NCI-H748 treated with DMSO at 0.1 percent for 48 hours (cell line): ENCODE measurements at places on chromosomes 3 and 15.
A peak's percentile ranks its signal among the peaks of the same experiment; 100 is the strongest.

GRCh38 chr3:151476344-151477018 is 15.6 kb upstream of the IGSF10 start:
- no peak for DNase-seq

DNA sequence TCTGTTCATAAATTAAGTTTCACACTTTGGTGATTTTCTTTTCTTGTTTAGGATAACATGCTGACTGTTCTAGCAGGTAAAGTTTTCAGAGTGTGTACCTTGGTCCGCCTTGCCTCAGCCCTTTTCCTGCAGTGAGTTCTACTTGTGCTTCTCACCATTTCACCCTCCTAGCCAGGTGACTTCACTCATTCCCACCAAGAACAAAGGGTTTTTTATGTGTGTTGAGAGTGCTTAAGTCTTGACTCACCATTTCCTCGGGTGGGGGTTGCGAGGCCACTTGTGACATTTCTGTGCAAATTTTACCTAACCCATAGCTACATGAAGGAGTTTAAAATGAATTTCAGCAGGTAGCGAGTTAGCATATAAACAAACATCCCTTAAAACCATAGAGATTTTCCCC is 81.4 kb downstream of the C3orf38 start:
- no peak for DNase-seq

DNA sequence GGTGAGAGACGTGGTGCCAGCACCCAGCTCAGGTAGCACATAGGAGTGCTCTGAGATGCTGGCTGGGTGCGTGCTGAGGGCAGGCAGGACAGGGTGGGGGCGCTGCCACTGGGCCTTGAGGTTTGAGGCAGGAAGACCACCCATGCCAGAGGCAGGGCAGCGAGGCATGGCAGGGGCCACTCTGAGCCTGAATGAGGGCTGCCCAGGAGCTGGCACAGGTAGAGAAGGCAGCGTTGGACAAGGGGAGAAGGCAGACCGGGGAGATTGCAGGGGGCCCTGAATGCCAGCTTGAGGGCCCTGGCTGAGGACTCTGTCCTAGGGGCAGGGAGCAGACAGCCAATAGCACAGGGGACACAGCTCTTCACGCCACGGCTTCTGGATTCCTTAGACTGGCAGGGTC is 50.2 kb downstream of the ADAMTS7 start:
- no peak for DNase-seq

- no peak for DNase-seq
Observed at GRCh38 chr3:123155471-123156011, 46.2 kb upstream of the SEC22A start.

GRCh38 chr15:81274931-81275707 is 48.8 kb downstream of the STARD5 start:
- DNase-seq, result peak; percentile 16

DNA sequence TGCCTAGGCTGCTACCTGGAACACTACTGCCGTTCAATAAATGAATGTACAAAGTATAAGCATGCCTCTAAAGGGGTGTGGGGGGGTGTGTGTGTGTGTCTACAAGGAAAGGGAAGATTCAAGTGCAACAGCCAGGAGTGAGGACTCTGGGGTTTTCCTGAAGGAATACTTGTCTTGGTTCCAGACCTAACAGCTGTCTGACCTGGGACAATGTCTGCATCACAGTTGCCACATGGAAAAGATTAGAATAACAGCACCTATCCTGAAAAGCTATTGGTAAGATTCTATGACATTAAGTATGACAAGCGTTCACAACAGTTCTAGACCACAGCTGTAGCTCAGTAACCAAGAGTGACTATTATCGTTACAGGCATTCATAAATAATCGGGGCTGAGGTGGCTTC is 345.2 kb downstream of the FOXP1 start:
- DNase-seq, result no peak

DNA sequence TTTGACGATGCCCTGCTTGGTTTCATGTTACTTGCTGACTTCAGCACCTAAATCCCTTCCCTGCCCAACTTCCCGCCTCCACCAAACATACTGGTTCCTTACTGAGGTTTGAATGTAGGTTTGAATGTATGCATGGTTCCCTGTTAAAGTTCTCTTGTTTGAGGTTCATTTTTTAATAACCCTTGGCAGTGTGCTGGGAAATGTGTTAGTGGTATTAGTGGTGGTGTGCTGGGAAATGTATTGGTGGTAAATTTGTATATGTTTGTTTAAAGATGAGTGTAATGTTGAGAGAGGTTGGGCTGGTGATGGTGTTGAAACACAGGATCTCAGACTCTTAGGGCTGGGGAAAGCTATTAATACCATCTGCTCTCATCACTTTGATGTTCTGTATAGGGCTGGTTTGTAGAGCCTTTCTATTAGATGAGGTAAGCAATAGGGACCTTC is 392.7 kb downstream of the PTPRG start:
- no peak for DNase-seq

DNA sequence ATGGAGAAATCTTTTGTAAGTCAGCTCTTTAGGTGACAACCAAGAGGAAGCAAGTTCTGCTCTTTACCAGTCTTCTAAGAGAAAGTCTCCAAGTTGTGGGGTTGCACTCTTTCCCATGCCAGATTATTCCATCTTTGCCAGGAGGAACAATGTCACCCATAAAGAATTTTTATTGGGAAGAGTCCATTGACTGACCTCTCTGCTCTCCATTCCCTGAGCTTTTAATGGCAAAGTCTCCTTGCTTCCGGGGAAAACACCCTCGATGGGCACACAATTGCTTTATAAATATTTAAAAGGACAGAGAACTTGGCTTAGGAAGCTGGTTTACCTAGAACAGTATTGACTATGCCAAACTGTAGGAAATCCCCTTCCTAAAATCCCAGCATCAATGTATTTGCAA is 19.9 kb upstream of the UBE2E1 start:
- DNase-seq, result no peak

GRCh38 chr3:193968380-193968974 is 167.5 kb upstream of the HES1 start:
- DNase-seq, result no peak

DNA sequence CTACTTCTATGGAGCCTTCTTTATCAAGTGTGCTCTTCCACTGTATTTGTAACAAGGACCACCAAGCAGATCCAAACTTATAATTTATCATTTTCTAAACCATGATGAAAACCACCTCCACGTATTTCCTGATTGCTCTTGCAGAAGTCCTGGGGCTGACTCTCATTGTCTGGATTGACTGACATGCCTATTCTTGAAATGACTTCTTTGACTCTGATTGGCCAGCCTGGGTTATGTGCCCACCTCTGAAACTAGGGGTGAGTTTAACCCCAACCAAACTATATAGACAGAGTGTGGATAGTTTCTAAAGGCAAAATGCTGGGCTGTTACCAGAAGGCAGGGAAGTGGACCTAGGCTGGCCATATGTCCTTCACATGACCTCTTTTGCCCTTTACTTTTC is 12.7 kb downstream of the TMPRSS7 start:
- DNase-seq, result no peak

DNA sequence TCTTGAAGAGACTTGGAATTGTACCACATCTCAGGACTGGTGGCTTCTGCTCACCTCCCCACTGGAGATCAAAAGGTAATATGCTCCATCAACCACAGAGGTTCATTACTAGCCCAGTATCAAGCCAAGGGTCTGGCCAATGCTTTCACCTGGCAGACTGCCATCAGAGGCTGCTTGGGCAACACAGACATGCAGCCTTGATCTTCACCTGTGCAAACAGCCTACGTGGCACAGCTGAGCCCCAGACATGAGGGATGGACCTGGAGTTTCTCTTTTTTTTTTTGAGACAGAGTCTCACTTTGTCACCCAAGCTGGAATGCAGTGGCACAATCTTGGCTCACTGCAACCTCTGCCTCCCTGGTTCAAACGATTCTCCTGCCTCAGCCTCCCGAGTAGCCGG is 105.6 kb upstream of the HES1 start:
- no peak for DNase-seq

DNA sequence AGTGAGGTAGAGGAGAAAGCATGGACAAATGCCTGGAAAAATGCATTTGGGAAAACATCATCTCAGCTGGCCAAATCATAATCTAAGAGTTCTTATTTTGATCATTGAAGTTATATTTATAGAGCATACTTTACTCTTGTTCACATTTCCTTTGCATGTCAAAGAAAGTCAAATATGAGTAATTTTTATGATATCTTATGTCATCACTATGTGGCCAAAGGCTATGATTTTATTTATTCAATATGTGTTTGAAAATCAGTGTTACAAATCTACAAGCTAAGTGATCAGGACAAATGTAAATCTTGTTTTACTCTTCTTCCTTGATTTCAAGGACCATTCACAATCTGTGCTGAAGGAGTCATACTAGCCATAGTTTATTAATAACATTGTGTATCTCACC is 237.2 kb upstream of the DPH6 start:
- DNase-seq, result no peak

DNA sequence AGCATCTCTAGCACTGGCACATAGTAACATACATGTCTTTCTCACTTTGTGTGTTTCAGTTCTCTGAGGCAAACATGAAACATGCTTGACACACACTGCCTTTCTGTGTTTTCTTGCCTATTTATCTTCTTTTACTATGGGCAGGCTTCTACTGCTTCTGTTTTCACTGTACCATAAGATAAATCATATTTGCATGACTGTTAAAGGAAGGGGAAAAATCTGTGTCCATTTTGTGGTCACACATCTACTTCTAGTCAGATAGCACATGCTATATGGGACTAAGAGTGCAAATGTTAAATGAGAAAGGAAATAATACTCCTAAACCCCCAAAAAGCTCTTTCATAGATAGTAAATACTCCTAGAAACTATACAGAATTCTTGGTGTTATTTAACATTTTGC is 386.4 kb downstream of the ZBTB20 start:
- no peak for DNase-seq

DNA sequence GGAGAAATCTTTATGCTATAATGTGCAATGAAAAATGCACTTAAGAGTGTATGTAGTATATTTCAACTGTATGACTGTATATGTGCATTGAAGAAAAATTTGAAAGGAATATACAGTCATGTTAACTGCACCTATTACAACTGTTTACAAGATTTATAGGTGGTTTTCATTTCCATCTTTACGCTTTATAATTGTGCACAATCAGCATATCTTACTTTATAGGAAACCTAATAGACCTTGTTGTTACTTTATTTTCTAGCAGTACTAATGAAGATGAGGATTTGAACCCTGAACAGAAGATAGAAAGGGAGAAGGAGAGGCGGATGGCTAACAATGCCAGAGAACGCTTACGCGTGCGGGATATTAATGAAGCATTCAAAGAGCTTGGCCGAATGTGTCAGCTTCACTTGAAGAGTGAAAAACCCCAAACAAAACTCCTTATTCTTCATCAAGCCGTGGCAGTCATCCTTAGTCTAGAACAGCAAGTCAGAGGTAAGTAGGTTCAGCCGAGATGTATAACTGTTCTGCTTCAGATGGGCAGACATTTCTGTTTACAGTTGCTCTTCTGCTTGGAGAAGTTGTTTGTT is 103.4 kb upstream of the CGNL1 start:
- no peak for DNase-seq

DNA sequence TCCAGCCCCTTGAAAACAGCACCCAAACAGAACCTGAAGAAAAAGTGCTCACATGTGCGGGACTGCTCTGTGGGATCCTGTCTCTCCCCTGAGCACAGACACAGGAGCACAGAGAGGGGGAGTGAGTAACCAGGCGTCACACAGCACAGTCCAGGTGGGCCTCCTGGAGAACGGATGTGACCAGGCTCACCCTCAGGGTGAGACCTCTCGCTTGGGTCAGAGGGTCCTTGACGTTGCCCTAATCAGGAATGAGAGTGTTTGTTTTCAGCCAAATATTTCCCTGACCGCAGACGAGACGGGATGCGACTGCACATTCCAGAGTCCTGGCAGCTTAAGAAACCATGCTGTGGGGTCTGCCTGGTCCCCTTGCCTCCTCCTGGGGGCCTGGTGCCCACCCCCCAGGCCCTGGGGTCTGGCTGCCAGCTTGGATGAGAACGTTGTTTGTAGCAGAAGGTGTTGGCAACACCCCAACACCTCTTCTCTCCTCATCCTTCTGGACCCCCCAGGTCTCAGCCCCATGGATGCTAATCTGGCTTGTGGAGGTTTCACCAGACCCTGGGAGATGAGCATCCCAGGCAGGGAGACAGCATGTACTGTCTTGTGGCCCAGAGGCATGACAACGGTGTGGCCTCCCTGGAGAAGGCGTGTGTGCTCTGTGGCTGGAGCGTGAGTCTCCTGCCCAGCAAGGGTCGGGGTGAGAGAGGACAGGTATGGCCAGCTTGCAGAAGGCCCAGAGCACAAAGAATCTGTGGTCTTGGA is 42.1 kb upstream of the SLC6A6 start:
- DNase-seq, result no peak

GRCh38 chr15:94509259-94509658 is 277.9 kb downstream of the MCTP2 start:
- DNase-seq, result no peak

DNA sequence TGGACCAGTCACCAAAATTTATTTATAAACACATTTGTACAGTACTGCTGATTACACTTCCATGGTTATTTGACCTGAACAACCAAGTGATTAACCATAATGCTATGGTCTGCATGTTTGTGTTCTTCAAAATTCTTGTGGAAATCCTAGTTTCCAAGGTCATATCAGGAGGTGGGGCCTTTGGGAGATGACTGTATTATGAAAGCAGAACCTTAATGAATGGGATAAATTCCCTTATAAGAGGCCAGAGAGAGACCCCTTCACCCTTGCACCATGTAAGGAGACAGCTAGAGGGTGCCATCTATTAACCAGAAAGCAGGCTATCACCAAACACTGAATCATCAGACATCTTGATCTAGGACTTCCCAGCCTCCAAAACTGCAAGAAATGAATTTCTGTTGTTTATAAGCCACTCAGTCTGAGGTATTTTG is 1.9 kb downstream of the SCAPER start:
- peak; percentile 0 for DNase-seq

DNA sequence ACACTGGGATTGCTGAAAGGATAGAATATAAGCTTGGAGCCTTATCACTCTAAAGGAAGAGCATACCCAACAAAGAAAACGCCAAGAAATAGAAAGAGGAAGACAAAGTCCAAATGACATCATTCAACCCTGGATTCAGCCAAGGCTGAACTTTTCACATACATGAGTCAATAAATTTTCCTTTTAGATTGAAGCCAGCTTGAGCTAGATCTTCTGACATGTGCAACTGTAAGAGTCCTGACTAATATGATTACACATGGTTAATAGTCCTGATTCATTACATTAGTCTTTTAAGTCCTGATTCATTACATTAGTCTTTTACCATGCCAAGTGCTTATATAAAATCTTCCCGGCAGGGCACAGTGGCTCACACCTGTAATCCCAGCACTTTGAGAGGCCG is 13.6 kb upstream of the DENND6A start:
- no peak for DNase-seq

DNA sequence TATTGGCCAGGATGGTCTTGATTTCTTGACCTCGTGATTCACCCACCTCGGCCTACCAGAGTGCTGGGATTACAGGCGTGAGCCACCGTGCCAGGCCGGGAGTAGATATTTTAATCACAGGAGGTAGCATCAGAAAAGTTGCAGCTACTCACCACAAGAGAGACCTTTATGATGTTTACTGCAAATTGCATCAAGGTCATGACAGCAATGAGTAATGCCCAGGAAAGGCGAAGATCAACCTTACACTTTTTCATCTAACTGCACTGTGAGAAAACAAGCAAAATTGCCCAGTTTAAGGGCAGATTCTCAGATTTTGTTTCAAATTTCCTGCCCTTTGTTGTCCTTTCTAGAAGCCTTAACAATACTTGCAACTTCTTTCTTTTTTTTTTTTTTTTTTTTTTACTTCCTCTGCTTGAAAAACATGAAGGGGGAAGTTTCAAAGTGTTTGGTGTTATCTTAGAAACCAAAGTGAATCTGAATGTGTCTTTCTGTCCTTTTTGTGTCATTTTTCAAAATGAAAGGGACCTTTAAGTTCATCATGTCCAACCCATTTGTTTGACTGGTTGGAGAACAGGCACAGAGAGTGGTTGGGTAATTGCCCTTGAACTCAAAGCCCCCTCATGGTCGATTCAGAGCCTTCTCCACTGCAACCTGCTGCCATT is 25.0 kb downstream of the TGFBR2 start:
- no peak for DNase-seq
